ENCODE measurements at places on chromosomes 5 and 9. TPM values are rescaled to one million over a fixed set of nuclear protein-coding genes. Genes with fewer than 3 reads are reported as not detected.

DNA sequence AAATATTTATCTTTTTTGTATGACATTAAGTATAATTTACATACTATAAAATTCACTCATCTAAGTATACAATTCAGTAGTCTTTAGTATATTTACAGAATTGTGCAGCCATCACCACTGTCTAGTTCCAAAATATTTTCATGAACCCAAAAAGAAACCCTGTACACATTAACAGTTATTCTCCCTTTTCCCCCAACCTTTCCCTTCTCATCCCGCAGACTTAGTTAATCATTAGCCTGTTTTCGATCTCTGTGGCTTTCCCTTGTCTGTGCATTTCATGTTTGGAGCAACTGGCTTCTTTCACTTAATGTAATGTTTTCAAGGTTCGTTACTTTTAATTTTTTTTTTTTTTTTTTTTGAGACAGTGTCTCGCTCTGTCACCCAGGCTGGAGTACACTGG, 37.5 kb downstream of the MTREX start:
- H3K4me1 ChIP-seq, result peaks cover 15% of the 10 kb centered on the region
- peak; percentile 56 for DNase-seq
- no peak overlapping the region for H3K27ac ChIP-seq
- H3K36me3 ChIP-seq, result peaks cover 79% of the 10 kb centered on the region

DNA sequence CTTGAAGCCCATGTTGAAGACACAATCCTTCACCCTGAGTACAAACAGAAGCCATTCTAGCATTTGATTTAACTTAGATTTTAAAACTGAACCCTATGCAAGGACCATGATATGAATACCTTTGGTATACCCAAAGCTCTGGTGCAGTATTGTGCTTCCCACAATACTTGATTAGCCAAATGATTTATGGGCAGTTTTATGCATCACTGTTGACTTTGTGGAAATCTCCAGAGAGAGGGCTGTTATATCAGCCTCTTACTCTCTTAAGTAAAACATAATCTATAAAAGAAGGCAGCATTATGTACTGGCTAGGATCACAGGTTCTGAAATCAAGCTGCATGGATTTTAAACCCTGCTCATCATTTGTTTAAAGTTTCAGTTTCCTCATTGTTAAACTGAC, 762.8 kb downstream of the EFNA5 start:
- no peaks in the 10 kb centered on the region for H3K4me1 ChIP-seq
- H3K27me3 ChIP-seq, result no peaks in the 10 kb centered on the region
- no peak overlapping the region for H3K4me3 ChIP-seq
- no peak overlapping the region for H3K27ac ChIP-seq
- H3K36me3 ChIP-seq, result no peaks in the 10 kb centered on the region

GRCh38 chr9:36961561-36962325, 72.3 kb downstream of the PAX5 start:
- H3K27me3 ChIP-seq, result no peaks in the 10 kb centered on the region
- H3K36me3 ChIP-seq, result no peaks in the 10 kb centered on the region
- DNase-seq, result no peak
- H3K27ac ChIP-seq, result no peak overlapping the region
- H3K4me1 ChIP-seq, result no peaks in the 10 kb centered on the region
- no peak overlapping the region for H3K4me3 ChIP-seq

GRCh38 chr9:130008538-130008937, 34.5 kb downstream of the FNBP1 start:
- peaks cover 28% of the 10 kb centered on the region for H3K4me1 ChIP-seq
- peak overlapping the region; percentile 59 for H3K27ac ChIP-seq
- peak; percentile 82 for DNase-seq
- H3K27me3 ChIP-seq, result no peaks in the 10 kb centered on the region

- no peak for DNase-seq
- 0 out of 2 replicates have a peak, but pooled peaks cover 11% of the 10 kb centered on the region for H3K4me1 ChIP-seq
- no peaks in the 10 kb centered on the region for H3K36me3 ChIP-seq
- H3K27ac ChIP-seq, result no peak overlapping the region
- H3K27me3 ChIP-seq, result no peaks in the 10 kb centered on the region
These were observed 173.0 kb downstream of the WDR70 start for GRCh38 chr5:37552161-37552560.

DNA sequence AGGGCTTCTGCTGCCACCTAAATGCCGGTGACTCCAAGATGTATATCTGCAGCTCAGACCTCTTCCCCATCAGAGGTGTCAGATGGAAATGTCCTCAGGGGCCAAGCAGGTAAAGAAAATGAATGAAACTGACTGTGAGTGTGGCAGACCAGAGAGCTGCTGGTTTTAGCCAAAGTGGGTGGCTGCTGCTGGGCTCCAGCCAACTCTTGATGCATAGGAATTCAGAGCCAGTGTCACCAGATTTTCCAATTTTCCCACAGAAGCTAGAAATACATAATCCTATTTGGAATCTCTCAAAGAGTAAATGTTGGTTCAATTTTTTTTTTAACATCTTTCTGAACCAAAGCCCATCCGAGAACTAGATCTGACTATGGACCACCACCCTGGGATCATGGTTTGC, 161.2 kb upstream of the SPRY4 start:
- no peak for DNase-seq
- H3K27me3 ChIP-seq, result no peaks in the 10 kb centered on the region
- H3K36me3 ChIP-seq, result no peaks in the 10 kb centered on the region
- no peak overlapping the region for H3K27ac ChIP-seq
- peaks cover 23% of the 10 kb centered on the region for H3K4me1 ChIP-seq

DNA sequence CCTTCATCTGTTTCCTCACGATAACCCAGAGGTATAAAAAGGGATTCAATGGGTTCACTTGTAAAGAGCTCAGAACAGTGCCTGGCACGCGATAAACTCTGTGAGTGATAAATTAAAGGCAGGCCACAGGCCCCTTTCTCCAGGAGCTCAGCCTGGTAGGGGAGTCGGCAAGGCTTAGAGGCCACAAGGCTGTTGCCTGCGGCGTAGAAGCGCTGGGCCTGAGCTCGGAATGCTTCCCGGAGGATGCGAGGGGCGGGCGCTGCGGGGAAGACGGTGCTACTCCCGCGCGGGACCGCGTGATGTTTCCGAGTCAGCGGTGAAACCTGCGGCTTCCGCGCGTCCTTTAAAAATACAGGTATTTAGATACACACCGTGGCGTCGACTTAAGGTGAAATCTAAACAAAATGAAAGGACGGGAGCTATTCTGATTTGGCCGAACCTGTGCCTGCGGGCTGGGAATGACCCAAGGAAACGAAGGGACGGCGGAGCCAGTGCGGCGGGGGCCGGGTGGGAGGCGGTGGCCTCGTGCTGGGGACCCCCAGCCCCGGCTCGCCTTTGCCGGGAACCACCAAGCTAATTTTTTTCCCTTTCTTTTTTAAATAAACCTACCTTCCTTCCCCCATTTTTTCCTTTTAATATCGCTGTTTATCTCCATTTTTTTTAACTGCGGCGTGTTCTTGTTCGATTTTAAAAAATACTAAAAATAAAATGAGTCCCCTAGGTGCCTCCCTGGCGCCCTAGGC, 6.2 kb downstream of the NKX2-5 start:
- no peak overlapping the region for H3K4me3 ChIP-seq
- H3K36me3 ChIP-seq, result no peaks in the 10 kb centered on the region
- no peak for DNase-seq
- H3K27ac ChIP-seq, result no peak overlapping the region
- H3K4me1 ChIP-seq, result no peaks in the 10 kb centered on the region
- H3K27me3 ChIP-seq, result peaks cover 12% of the 10 kb centered on the region

DNA sequence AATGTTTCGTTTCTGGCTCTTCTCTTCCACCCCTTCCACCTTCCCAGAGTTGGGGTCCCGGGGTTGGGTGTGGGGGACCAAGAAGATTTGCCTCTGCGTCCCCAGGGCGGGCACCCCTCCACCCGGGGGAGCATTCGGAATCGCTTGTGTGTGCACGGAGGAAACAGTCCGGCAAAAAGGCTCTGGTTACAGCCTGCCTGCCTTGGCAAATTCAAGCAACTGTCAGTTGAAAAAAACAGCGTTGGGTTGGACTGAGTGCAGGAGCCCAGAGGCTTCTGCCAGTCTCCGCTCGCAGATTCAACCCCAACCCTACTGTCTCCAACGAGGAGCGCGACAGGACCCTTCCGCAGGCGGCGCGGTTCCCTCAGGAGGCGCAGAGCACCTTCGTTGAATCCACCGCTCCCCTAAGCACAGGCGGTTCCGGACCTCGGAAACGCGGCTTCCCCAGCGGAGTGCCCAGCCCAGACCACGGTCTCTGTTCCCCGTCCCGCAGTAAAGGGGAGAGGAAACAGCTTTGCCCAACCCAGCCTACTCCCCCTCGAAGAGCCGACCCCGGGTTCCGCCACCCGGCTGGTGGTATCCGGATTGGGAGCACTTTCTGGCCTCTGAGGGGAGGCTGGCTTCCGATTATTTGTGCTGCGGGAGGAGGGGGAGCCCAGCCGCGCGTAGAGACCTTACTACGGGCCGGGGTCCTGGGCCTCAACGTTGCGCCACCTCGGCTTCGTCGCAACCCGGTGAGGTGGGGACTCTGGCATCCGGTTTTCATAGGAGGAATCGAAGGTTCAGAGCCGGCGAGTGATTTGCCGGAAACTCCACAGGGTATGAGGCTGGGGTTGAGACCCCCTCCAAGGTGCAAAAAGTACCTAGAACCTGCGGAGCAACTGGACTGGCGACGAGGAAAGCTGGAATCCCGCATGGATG, 9.6 kb downstream of the LHX6 start:
- H3K27ac ChIP-seq, result no peak overlapping the region
- H3K27me3 ChIP-seq, result peaks cover 84% of the 10 kb centered on the region
- DNase-seq, result no peak
- peaks cover 53% of the 10 kb centered on the region for H3K4me1 ChIP-seq

GRCh38 chr5:163968651-163969050, 463.2 kb downstream of the MAT2B start:
- no peaks in the 10 kb centered on the region for H3K36me3 ChIP-seq
- H3K27me3 ChIP-seq, result no peaks in the 10 kb centered on the region
- DNase-seq, result no peak
- no peak overlapping the region for H3K4me3 ChIP-seq
- H3K4me1 ChIP-seq, result no peaks in the 10 kb centered on the region

- no peaks in the 10 kb centered on the region for H3K36me3 ChIP-seq
- H3K27me3 ChIP-seq, result no peaks in the 10 kb centered on the region
- no peak overlapping the region for H3K27ac ChIP-seq
- H3K4me3 ChIP-seq, result no peak overlapping the region
These were observed 333.6 kb downstream of the PIK3R1 start for GRCh38 chr5:68548959-68549676.

FIBCD1 gene
- total RNA-seq, result not detected

TNFSF15 gene
- total RNA-seq, result not detected

GM2A gene
- 16.6 TPM for total RNA-seq

BBLN gene
- total RNA-seq, result 33.1 TPM

SLC25A48 gene
- 4.5 TPM for total RNA-seq

C9orf50 gene
- not detected for total RNA-seq

GHR gene
- not detected for total RNA-seq

Measured in HepG2 (cell line).